NCI-H2081 (cell line): ENCODE measurements at places on chromosomes 7 and 10.

DNA sequence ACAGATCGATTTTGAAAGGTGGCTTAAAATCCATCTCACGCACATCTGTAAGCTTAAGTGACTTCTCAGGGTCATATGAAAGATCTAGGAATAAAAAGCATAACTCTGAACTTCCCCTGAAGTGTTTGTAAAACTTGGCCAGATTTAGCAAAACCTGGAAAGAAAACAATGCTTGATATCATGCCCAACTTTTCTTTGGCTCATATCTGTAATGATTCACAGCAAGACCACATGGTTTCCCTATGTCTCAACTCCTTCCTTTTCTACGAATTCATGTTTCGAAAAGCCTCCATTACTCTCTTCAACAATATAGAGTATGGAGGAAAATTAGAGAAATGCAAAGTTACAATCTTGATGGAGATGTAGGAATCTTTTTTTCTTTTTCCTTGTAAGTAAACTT lies 20.1 kb upstream of the CABCOCO1 start:
- no peak for DNase-seq

- DNase-seq: no peak
These were observed 249.9 kb downstream of the SKAP2 start for GRCh38 chr7:26614503-26614902.

DNA sequence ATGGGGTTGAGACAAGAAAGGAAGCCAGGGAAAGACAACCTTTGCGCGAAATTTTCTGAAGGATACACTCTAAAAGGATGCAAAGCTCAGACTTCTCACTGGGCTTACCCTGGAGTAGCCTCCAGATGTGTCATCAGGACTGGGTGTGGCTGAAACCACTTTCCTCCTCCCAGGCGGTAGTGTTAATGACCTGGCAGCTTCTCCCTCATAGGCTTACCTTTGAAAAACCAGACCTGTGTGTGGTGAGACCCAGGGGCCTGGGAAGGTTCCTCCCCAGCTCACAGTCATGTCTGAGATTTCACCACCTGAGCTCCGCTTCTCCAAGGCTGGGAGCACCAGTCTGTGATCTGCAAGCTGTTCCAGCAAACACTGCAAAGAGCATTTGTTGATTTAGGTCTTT lies 93.7 kb downstream of the EPC1 start:
- DNase-seq: no peak

DNA sequence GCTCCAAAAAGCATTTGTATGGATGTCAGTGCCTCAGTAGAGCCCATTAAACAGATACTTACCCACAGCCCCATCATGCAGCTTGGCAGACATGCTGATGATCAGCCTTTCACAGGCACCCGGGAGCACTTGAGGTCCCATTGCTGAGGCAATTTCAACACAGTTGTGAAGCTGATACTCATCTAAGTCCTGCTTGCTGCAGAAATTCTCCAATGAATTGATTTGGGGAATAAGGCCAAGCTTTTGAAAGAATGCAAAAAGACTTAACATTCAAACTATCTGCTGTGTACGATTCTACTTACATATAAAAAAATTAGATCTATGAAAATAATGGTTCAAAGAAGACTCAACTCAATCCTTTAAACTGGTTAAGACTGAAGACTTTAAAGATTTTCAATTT lies 60.5 kb downstream of the LAMB4 start:
- no peak for DNase-seq

DNA sequence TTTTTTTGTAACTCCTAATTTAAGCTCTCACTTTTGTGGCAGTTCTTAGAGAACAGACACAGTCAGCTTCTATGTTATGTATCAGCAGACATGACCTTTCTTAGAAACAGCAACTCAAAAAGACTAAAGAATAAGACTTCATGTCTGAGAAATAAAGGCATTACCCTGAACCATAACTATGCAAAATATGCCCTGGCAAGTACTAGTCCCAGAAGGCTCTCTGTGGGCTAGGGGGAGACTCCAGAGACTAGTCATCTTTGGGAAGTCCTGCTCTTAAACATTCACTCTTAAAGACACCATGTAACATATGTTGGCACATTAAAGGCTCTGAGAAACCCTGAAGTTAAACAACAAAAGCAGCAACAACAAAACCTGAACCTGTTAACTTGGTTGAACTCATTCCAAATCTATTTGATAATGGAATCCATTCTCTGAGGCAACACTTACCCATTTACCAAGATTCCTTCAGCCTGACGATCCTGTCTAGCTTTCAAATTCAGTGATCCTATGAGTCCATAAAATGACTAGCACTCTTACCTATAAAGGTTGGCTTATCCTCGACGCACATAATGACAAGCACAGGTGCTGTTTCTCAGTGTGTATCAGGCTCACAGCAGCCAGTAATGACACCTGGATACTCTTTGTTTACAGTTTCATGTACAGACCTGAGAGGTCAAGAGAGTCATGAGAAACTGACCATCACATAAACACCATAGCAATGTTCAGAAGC lies 62.3 kb downstream of the OSBPL3 start:
- DNase-seq: no peak

GRCh38 chr7:143485094-143485493 lies 7.4 kb downstream of the TAS2R41 start:
- no peak for DNase-seq

GRCh38 chr7:105744258-105744657 lies 132.1 kb downstream of the ATXN7L1 start:
- DNase-seq: no peak

- no peak for DNase-seq
These were observed 29.8 kb downstream of the DIP2C start for GRCh38 chr10:659688-660141.

DNA sequence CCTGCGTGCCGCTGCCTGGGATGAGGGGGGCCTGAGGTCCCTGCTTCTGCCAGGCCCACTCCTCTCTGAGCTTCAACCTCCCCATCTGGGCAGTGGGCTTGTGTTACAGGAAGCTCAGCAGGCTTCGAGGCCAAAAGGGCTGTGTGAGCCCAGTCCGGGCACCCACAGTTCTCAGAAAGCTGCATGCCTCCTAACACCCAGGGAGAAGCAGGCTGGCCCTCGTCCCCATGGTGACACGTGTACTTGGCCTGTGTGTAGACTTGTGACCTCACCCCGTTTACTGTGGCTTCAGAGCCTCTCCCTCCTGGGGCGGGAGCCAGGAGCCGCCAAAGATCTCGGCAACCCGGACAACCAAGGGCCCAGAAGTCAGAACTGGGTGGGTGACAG lies 2.2 kb upstream of the GRIFIN start:
- DNase-seq: no peak

- no peak for DNase-seq
These were observed 621 bp upstream of the FAM133B start for GRCh38 chr7:92590711-92591310.

GRCh38 chr7:136079934-136080333 lies 102.8 kb upstream of the MTPN start:
- DNase-seq: no peak

DNA sequence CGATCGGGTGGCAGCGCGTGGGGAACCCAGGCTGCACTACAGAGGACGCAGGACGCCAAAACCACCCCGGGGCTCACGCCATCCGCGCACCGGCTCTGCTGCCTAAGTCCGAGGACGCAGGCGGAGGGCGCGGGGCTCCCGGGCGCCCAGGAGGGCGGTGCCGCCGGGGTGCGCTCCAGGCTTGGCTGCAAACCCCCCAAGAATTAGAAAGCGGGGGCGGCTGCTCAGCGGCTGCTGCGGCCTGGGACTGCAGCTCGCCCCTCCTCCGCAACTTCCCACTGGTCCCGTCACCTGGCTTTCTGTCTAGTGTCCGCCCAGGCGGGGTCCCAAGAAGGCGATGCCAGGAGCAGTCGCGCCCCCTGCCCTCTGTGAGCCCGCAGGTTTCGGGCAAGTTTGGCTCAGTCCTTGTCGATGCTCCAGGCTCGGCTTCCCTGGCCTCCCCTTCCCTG lies 1.7 kb upstream of the POU6F2 start:
- no peak for DNase-seq

DNA sequence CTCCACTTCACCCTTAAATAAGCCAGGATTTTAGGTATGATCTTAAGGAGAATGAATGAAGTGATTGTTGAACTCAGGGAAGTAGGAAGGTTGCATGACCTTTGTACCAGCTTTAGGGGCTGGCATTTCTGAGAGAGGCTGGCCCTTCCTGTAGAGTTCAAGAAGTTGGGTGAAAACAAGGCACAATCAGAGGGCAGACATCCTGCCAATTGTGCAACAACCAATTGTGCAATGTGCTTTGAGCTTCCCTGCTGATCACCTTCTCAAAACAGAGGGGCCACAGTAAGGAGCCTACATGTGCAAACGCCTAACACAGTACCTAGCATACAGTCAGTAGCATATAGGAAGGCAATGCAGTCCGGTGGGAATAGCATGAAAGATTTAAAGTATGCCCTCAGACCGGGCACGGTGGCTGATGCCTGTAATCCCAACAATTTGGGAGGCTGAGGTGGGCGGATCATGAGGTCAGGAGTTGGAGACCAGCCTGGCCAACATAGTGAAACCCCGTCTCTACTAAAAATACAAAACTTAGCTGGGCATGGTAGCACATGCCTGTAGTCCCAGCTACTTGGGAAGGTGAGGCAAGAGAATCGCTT lies 5.4 kb downstream of the CPVL start:
- no peak for DNase-seq

DNA sequence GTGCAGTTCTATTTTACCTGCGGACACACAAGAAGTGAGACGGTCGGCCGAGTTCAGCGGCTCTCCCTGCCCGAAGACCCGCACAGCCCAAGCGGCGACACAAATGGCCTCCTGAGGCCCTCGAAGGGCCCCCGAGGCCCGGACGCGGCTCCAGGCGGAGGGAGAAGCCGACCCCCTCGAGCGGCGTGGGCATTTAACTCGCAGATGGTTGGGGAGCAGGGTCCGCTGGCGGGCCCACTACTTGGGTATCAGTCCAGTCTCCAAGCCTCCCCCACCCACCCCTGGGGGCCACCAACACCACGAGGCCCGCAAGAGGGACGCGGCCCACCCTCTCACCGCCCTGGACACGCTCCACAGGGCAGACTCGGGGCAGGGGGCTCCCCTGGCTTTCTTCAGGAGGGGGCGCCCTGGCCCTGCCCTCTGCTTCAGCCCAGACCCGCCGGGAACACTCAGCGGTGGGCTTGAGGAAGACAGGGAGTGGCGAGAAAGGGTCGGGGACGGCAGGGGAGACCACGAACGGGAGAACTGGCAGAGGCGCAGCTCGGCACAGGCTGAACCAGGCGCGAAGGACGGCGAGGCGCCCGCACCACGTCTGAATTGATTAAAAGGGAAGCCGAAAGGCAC lies 1.7 kb downstream of the IGF2BP3 start:
- no peak for DNase-seq

DNA sequence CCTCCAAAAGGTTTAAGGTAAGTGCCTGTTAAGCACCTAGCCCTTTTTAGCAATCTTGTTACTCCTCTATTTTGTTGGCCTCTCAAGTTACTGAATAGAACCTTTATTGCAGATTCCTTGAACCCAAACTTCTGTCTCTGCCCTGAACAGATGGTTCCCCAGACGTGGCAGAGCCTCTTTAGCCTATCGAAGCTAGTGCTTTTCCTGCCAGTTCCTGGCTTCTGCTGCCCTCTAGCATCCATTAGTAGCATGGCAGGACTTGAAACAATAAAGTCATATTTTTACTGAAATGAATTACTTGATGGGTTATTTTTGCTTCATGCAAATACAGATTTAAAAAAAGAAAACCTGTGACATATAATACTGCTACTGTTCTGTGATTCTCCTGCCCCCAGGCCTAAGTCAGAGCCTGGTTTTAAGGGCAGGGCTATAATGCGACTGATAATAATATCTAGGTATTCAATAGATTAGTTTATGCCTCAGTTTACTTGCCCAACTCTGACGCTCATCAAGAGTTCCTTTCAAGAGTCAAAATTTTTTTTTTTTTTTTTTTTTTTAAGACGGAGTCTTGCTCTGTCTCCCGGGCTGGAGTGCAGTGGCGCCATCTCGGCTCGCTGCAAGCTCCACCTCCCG lies 84.3 kb upstream of the PHF14 start:
- DNase-seq: peak; percentile 60

DNA sequence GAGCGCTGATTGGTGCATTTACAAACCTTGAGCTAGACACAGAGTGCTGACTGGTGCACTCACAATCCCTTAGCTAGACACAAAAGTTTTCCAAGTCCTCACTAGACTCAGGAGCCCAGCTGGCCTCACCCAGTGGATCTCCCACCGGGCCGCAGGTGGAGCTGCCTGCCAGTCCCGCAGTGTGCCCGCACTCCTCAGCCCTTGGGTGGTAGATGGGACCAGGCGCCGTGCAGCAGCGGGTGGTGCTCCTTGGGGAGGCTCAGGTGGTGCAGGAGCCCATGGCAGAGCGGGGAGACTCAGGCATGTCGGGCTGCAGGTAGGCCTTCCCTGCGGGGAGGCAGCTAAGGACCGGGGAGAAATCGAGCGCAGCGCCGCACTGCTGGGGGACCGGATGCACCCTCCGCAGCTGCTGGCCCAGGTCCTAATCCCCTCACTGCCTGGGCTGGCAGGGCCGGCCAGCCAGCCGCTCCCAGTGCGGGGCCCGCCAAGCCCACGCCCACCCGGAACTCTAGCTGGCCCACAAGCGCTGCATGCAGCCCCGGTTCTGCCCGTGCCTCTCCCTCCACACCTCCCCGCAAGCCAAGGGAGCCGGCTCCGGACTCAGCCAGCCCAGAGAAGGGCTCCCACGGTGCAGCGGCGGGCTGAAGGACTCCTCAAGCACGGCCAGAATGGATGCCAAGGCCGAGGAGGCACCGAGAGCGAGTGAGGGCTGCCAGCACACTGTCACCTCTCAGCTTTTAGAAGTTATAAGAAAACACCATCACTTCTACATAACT lies 128.9 kb downstream of the ZNF438 start:
- no peak for DNase-seq

DNA sequence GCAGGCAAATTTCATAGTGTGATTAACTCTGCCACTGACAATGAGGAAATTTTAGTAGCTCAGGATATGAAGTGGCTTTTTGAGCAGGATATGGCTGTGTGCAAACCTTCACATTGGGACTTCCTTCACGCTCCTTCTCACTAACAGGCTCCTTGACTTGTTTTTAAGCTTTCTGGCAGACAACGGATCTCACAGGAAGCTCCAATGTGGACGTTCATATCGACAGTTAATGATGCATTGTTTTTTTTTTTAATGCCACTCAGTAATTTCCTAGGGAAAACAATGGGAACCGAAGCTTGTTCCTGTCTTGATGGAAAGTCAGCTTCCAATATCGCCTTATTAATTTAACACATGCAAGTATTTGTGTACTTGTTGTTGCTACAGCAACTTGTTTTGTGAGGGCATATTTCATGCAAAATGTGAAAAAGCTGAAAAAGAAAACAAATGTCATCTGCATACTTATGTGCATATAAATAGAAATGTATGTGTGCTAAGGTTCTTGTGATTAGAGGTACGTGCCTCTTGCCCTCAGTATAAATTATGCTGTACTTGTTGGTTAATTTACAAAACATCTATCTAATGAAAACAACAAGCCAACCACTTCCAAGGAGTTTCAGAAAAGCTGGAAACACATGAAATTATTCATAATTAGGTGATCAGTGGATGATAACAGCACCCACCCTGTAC lies 84.7 kb downstream of the NRP1 start:
- no peak for DNase-seq

DNA sequence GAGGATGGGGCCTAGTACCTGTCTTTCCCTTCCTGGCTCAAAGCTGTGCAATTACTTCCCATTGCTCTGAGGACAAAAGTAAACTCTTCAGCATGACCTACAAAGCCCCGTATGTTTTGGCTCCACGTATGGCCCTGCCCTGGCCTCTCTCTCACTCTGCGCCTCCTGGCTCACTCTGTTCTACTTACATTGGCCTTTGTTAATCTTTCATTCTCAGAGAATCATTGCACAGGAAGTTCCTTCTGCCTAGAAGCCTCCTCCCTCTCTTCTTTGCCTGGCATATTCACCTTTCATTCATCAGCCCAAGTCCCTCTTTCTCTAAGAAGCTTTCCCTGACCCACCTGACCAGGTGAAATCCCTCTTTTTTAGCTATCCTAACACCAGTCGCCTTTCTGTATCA lies 23.9 kb downstream of the LIPM start:
- DNase-seq: no peak

GRCh38 chr7:4080954-4081353 lies 601.1 kb upstream of the FOXK1 start:
- DNase-seq: no peak
